ENCODE measurements at places on chromosomes 5 and 9.

DNA sequence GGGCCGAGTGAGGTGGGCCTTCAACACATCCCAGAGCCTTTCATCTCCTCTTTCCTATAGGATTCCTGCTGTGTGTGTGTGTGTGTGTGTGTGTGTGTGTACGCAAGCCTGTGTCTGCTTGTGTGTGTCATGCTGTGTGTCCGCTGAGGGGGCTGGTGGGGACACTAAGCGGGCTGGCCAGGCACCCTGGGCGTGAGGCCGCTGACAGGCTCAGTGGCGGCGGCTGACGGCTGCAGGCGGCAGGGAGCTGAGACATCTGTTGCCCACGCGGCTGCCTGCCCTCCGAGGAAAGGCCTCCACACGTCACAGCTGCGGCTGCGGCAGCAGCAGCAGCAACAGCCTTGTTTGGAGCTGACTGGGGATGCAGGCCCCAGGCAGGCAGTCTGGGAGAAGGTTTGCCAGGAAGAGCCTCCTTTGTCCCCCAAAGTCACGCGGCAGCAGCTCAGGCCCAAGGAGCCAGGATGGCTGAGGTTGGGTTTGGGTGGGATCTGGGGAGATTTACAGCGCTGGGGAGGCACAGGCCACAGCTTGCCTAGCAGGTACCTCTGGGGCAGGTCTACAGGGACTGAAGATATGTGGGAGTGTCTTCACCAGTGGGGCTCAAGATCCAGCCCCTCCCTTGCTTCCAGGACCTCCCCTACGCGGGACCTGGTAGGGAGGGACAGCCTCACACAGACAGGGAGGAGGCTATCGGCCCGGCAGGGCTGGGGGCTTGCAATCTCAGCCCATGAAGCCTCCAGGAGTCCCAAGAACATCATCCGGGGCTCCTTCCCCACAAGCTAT lies 1.8 kb downstream of the PDLIM4 start:
- DNase-seq: peak; percentile 88

DNA sequence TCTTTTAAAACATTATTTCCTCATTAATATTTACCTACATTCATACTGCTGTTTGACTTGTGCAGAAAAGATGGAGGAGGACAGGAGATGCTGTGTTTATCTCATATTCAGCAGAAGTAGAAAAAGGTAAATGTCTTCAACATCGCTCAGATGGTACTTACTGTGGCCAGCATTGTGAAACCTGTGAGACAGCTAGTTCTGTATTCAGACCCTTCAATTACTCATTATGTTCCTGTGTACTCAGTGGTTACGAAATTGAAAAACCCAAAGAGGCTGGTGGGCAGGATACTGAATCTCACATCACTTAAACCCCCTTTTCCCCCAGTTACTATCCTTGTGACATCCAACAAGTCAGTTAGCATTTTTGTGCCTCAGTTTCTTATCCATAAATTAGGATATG lies 216.0 kb downstream of the KDM4C start:
- DNase-seq: no peak

DNA sequence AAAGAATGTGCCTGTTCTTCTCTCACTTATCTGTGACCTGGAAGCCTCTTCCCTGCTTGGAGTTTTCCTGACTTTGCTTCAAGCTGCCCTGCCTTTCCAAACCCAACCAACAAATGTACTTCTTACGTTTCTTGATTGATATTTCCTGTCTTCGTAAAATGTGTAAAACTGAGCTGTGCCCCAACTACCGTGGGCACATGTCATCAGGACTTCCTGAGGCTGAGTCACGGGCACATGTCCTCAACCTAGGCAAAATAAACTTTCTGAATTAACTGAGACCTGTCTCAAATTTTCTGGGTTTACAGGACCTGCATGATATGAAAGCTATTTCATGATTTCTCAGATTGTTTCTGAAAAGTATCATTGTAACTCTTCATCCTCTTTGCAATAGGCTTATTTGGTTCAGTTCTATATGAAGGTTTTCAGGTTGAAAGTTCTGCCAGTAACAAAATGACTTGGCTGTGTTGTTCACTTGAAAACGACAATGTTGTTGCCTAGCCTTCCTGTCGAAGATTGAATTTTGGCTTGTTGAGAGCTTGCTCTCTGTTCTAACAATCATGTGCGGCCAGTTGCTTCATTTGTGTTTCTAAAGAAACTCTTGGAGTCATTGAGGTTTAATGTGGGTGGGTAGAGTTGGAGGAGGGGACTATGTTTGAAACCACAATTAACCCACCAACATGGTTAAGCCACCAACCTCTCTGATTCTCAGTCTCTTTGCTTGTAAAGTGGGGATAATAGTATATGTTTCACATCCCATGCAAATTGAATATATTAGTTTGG lies 145.6 kb downstream of the FBXL7 start:
- no peak for DNase-seq

- DNase-seq: no peak
These were observed 417.8 kb downstream of the TMEM161B start for GRCh38 chr5:87850843-87851242.

DNA sequence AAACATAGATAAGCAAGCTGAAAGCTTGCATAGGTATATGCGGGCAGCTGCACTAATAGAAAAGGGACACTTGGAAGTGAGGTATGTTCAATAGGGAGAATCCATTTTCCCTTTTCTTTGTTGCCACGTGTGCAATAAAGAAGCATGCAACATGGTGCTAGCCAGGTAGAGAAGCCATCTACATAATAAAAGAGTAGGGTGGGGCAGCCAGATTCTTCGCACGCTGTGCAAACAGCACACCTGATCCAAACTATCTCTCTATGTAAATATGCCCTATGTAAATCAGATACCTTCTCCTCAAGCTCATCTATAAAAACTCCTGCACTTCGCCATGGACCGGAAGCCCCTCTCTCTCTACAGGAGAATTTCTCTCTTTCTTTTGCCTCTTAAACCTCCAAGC lies 91.9 kb upstream of the C9orf72 start:
- no peak for DNase-seq

DNA sequence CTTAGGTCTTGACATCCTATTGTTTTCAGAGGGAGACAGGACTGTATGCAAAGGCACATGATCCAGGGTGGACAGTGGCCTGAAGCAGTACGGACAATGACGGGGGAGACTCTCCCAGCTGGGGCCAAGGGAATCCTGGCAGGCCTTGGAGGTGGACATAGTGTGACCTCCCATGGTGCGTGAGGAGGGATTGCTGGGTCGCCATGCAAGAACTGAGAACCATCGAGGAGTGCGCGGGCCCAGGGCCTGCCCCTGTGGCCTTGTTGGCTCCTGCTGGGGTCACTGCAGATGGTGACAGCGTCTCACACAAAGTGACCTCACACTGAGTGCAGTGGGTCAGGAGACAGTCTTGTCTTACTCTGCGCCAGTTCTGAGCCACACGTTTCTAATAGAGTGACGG lies 192.4 kb downstream of the GADD45G start:
- no peak for DNase-seq

- DNase-seq: no peak
These were observed 98.3 kb upstream of the PRRC1 start for GRCh38 chr5:127418974-127419682.

Data from retina (tissue), 1 donor.